ENCODE measurements at places on chromosomes 12 and 14.

- no peak for DNase-seq
These were observed 630.5 kb upstream of the USP15 start for GRCh38 chr12:61629702-61630101.

DNA sequence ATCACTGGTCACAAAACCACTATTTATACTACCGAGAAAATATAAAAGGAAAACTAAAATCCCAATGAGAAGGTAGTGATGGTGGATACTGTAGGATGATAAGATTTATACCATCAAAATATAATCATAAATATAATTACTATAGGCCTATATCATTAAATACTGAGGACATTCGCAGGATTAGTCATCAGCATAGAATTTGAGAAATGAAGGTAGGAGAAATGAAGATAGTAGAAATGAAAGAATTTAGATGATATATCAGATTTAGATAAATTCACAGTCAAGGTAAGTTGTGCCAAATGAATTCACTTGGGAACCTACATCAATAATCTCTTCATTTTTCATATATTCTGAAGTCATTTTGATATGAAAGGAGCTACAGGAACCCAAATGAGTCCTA lies 82.8 kb downstream of the DAAM1 start:
- DNase-seq = no peak

DNA sequence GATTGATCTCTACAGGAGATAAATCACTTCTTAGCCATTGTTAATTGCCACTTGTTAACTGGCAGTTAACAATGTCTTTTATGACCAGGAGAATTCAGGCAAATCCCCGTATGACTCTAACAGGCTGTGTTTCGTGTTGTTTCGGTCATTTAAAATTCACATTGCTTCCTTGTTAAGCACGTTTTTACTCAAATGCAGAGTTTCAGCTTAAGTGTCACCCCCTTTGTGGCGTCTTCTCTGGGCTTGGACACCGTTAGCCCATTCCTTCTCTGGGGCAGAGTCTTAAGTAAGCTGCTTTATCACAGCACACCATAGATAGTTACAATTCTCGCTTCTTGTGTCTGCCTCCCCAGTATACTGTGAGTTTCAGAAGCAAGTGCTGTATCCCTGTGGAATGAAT lies 205.4 kb downstream of the EPS8 start:
- DNase-seq = no peak

DNA sequence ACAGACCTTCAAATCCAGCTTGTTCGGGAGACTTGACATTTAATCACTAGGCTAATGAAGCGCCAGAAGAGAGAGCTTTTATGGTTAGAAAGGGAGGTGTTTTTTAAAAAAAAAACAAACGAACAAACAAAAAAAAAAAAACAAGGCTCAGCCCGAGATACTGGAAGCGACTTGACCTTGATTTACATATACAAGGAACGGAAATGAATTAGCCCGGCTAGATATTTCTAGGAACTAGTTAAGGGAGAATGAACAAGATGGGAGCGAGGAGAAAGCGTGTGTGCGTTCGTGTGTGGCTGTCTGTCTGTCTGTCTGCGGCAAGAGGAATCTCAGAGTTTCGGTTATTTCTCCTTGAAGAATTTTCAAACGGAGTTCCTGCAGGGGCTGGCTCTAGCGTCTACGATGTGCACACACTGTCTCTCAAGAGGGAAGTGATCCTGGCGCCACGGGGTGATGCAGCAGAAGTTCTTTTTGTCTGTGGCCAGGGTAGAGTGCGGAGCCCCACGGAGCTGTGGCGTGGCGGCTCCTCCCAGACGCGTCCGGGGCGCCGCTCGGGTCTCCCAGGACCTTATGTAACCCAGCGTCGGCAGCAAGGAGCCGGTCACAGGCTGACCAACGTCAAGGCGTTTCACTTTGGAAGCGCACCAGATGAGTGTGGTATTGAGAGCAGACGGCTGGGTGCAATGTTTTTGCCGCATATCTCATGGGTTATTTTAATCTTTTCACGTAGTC lies 18.8 kb downstream of the SOCS2 start:
- peak; percentile 83 for DNase-seq

DNA sequence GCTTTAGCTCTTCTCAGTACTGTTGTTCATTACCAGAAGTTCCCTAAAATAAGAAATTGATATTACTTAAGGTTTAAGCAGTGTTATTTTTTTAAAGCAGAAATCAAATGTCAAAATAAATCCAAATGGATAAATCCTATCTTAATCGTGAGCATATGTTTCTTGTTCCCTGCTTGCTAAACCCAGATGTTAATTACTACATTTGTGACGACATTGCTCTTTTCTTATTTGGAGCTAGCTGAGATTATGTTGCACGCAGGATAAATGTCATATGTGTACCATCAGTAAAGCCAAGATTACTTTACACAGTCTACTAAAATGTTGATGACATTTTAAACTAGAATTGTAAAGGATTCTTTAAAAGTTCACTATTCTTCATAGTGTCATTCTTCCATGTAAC lies 157.5 kb downstream of the PLCZ1 start:
- DNase-seq = peak; percentile 27

GRCh38 chr12:14901228-14901562 lies 15.5 kb upstream of the MGP start:
- DNase-seq = no peak

DNA sequence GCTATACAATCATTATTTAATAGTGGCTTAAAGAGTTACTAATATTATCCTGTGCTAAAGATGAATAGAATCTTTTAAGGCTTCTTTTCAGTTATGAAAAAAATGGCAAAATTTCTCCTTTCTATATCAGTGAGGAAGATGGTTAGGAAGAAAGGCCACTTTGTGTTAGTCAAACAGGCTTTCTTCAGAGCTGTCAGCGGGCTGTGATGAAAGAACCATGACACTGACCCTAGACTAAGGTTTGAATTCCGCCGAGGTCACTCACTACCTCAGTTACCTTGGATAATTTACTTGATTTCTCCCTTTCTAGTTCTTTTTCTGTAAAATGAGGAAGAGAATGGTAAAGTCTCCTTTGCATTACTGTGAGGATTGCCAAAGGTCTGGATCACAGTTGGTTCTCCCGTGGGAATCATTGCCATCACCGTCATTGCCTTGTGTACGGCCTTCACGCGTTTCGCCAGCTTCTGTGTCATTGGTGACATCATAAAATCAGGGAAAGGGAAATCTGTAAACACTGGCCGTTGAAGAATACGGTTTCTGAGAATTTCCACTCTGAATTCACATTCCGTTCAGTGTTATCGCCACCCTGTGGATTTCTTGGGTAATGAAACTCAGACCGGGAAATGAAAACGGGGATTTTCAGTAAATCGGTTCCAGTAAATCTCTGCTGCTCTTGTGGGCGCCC lies 26.7 kb upstream of the YBX3 start:
- peak; percentile 90 for DNase-seq

DNA sequence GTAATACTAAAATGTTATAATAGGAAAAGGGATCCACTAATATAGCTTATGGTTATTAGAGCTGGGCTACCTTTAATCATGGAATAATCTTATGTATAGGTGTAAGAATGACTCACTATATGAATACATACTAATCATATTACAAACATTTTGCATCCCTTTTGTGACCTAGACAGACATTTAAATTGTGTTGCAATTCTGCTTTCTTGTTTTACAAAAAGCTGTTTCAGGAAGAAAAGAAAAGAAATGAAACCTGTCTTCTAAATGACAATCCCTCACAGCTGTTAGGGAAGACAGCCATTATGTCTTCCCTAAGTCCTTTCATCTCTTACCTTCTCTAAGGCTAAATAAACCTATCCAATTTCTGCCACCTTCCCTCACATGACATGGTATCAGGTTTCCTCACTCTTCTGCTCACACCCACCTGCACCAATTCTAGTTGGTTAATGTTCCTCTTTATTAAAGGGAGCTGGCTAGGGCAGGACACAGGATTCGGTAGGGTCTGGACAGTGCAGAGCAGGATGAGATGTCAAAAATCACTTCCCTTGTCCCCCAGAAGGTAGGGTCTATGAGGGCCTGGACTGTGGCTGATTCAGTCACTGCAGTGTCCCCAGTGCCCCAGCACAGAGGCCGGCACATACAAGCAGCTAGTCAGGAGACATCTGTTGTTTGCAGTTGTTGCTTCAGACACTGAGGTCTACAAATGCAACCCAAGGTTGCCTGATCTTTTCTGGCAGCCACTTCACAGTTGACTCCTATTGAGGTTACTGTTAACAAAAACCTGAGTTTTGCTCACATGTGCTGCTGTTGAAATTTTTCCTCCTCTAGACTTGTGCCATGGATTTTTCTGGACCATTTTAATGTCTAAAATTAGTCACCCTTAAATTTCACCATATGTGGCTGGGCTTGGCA lies 3.7 kb downstream of the DHRS7 start:
- no peak for DNase-seq

DNA sequence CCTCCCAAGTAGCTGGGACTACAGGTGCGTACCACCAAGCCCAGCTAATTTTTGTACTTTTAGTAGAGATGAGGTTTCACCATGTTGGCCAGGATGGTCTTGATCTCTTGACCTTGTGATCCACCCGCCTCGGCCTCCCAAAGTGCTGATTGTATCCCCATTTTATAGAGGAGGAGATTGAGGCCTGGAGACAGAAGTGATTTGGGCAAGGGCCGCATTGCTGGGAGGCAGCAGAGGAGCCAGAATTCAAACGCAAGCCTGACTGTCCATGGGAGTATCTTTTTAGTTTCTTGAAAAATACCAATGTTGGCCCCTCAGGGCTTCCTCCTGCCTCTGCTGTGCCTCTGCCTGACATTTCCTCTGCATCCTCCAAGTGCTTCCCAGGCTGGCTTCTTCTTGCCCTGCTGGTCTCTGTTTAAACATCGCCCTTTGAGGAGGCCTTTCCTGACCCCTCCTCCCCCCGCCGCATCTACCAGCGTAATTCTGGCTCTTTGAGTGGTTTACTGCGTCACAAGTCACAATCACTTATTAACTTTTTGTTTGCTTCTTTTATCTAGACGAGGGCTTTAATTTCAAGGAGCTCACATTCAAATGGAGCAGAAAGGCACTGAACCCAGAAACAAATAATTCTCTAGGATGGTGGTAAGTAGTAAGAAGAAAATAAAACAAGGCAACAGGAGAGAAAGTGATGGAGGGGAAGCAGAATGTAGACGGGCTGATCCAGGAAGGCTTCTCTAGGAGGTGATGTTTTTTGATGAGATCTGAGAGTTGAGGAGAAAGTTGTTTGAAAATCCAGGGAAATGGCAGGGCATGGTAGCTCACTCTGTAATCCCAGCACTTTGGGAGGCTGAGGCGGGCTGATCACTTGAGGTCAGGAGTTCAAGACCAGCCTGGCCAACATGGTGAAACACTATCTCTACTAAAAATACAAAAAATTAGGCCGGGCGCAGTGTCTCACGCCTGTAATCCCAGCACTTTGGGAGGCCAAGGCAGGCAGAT lies 91.0 kb upstream of the MED13L start:
- DNase-seq = no peak

GRCh38 chr12:6612247-6612646 lies 5.1 kb upstream of the CHD4 start:
- no peak for DNase-seq

DNA sequence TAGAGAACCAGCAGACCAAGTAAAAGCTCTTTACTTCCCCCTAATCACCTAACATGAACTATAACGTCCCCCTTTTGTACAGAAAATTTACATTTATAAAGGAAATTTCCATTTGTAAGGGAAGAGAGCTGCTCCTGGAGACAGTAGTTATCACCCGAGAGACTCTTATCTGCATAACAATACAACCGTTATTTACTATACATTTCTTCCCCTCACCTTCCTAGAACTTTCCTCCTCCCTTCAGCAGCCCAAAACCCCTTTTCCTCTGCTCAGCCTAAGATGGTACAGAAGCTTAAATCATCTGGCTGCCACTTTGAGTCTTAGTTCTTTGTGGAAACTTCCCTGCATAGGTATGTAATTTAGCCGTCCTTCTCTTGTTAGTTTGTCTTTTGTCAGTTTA lies 40.4 kb upstream of the ETV6 start:
- DNase-seq = no peak

DNA sequence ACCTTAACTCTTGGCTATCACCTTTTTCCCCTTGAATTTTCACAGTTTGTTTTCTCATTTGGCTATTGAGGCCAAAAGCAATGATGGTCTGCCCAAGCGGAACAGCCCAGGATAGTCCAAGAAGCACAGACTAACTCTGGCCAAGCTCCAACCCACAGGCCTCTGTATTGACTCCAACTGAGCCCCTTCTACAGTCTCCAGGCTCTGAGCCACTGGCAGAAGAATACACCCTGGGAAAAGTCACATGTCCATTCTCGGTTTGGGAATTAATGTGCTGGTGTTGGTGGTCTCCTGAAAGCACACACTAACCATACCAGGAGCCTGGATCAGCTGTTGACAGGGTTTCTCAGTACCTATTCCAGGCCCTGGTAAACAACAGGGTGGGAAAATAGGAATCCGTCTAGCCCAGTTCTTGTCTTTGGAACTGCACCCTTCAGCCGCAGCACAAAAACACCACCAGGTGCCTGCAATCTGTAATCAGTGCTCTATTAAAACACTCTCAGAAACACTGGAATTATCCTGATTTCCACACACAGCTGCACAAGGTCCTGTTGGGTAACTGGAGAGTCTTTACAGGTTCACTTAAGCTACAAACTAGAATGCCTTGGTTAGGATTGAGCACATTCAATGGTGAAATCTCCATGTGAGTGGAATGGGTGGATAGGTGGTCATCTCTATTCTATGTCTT lies 63.6 kb downstream of the STXBP6 start:
- DNase-seq = no peak

GRCh38 chr12:123358035-123358434 lies 6.6 kb downstream of the SBNO1 start:
- DNase-seq = no peak

GRCh38 chr12:53217051-53217930 lies 10.2 kb upstream of the ITGB7 start:
- peak; percentile 28 for DNase-seq

DNA sequence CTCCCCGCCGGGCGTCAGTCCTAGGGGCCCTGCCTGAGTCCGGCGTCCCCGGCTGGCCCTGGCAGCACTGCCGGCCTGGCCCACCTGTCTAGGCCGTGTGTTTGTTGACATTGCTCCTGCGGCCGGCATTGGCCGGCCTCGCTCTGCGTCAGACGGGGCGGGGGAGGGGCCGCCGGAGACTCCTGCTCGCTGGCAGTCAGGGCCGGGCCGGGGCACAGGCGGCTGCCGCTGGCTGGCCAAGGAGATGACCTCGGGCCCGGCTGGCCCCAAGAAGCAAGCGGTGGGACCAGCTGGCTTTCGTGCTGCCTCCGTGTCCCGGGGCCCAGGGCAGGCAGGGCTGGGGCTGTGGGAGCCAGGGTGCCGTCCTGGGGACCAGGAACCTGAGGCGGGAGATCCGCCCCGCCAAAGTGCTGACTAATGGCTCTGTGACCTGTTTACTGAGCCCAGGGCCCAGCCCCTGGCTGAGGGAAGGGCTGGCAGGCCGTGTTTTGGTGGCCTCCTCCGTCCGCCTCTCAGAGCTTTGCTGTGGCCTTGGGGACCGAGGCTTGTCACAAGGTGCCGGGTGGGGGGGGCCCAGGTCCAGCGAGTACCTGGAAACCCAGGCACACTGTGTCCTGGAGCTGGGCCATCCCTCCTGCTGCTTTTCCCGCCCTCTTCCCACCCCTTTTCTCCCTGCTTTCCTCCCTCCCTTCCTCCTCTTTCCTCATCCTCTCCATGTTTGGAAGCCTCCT lies 1.8 kb downstream of the ULK1 start:
- peak; percentile 82 for DNase-seq

- peak; percentile 33 for DNase-seq
These were observed 1449.0 kb upstream of the FLRT2 start for GRCh38 chr14:84080944-84081343.

GRCh38 chr12:10750385-10750727 lies 27.2 kb upstream of the YBX3 start:
- DNase-seq = no peak

- no peak for DNase-seq
These were observed 32.6 kb upstream of the PNMA1 start for GRCh38 chr14:73746520-73747378.

GRCh38 chr12:102050660-102051430 lies 10.9 kb downstream of the WASHC3 start:
- no peak for DNase-seq
